ENCODE measurements at places on chromosomes 13 and 19.

DNA sequence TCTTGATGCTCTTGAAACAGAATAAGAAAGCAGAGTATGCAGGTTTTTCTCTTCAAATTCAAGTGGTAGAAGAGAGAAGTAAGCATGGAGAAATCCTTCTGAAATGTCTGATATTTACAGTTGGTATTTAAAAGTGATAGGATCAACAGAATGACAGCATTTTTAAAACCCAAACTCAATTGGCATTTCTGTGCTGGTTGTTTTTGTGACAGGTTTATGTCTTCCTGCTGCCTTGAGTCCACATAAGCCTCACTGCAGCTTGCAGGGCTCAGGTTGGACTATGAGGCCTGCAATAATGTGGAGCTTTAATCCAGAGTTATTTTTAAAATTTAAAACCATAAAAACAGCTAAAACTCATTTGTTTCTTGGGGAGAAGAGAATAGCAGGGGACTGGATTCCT, 105.1 kb downstream of the ZAR1L start:
- no peak for DNase-seq

DNA sequence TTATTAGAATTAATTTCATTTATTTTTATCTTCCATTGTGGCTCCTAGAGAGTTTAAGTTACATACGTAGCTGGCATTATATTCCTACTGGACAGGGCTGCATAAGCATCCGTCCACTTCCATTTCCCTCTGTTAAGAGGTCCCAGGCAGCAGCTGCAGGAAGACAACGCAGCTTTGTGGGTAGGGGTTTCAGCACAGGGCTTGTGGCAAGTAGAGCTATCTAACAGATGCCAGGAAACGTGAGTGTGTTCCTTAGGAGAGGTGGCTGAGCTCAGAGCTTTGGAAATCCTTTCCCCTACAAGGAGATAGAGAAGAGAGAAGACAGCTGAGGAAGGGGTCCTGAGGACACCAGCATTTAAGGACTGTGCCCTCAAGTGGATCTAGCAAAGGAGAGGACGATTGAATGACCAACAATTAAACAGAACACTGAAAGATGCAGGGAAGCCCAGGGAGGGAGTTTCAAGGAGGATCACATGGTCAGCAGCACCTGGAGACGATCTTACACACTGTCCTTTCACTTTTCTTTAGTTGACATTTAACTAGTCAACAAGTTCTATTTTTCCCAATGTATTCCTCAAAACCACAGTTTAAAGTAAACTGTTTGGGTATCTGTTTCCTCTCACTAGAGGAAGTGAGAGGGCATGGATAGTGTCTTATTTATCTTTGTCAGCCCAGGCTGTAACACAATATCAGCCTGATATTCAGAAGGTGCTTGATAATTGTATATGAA, 2.3 kb upstream of the N4BP2L1 start:
- DNase-seq = no peak

GRCh38 chr13:91207261-91207660, 140.2 kb upstream of the MIR17HG start:
- DNase-seq = no peak

DNA sequence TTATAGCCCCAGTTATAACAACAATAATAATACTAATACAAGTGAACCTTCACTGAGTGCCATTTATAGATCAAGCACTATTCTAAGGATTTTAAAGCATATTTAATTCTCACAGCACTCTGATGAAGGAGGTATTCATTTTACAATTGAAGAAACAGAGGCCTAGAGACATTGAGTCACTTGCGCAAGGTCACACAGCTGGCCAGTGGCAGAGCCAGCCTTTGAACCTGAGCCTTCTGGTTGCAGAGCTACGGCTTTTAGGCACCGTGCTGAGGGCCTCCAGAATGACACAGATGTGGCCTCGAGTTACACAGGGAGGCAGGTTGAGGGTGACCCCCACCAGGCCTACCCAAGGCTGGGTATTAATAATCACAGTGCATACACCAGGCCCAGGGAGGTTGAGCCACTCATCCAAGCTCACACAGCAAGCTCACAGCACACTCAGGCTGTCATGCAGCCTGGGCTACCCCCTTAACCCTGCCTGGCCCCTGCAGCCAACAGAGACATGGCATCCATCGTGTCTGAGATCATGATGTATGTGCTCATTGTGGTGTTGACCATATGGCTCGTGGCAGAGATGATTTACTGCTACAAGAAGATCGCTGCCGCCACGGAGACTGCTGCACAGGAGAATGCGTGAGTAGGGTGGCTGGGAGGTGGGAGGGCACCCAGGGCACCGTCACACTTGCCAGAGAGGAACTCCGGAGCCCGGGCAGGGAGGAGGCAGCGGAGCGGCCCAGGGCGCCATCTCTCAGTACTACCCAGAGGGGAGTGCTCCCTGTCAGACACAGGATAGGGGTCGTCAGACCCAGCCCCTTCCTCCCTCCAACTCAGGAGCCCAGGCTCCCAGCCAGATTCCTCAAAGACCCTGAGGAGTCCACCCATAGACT, 2.7 kb upstream of the HPN start:
- no peak for DNase-seq

GRCh38 chr13:106464076-106464475, 71.4 kb downstream of the EFNB2 start:
- no peak for DNase-seq
